ENCODE measurements at places on chromosomes 5 and 9.
A peak's percentile ranks its signal among the peaks of the same experiment; 100 is the strongest.

DNA sequence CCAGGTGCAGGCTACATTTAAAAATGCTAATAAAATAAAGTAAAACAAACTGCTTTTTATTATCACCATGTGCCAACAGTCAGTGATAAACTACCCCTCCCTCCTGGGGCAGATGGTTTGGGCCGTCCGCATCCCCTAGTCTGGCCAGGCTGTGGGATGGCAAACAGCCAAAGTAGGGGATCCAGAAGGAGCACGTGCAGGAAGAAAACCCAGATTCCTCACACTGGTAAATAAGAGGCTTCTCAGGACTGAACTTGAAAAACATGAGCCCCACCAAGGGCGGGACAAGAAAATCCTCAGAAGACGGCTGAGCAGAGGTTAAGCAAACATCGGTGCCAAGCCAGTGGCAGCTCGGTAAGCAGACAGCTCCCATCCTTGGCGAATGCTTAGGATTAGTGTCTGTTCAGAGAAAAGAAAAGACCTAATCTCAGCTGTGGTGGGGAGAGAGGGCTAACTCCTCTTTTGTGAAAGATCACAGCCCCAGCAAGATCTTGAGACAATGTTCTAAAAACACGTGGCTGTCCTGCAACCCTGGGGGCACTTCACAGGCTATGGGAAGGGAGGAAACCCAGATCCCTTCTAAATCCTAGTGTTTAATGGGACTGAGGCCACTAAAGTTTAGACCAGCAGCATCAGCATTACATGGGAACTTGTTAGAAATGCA lies 46.5 kb upstream of the GDNF start:
- DNase-seq: peak; percentile 48

- DNase-seq: no peak
Measured at GRCh38 chr5:168006456-168007130, 284.9 kb upstream of the WWC1 start.

DNA sequence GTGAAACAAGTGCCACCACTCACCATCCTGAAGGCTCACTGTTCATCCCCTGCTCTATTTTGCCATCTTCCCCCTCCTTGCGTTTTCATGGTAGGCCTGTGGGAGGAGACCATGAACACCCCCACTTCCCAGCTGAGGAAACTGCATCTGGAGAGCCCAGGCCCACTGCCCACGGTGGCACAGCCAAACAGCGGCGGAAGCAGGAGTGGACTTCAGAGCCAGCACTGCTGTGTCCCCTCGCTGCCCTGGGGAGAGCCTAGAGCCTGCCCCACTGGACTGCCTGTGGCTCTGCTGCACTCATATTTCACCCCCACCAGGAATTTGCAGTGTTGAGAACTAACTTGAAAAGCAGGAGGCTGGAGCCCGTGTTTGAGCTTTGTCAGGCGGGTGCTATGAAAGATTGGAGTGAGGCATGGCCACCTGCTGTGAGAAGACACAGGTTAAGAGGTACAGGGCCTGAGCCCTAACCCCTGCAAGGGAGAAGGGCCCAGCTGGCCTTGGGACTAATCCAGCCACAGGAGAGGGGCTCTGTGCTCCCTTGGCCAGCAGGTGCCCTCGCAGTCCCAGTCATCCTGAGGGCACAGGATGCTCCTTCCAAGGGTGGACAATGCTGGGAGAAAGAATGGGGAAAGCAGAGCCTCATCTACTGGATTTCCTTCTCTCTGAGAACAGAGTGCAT lies 79.0 kb downstream of the MACROH2A1 start:
- no peak for DNase-seq

DNA sequence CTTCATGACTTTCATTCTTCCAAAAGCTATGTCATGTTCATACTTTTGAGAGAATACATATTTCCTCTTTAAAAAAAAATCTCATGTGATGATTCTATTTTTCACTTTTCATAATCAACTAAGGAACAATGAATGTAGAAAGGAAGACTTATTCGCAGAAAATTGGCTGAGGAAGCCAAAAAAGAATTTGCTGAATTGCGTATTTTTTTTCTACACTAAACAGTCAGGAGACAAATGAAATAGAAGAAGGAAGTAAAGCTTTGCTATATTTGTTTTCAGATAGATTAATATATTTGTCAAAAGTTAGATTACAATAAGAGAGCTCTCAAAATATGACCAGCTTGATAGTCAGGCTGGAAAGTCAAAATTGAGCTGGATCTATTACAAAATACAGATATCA lies 504.2 kb downstream of the ANXA1 start:
- DNase-seq: no peak

DNA sequence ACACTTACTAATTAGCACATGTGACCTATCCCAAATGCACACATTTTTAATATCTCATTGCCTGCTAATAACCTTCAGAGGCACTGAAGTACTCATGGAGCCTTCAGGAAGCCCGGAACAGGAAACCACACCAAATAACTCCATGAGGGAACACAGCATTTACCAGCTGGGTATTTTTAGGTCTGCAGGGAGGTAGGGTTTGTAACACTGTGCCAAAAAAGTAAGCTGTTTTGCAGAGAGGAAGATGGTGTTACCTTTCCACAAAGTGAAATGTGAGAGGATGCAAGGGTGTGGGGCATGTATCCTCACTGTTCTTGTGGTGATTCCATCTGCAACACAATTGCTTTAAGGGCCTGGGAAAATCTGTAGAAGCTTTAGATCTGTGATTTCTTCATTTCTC lies 64.4 kb downstream of the NUDT12 start:
- no peak for DNase-seq

- DNase-seq: no peak
Measured at GRCh38 chr9:86953181-86953580, 5.9 kb upstream of the GAS1 start.

DNA sequence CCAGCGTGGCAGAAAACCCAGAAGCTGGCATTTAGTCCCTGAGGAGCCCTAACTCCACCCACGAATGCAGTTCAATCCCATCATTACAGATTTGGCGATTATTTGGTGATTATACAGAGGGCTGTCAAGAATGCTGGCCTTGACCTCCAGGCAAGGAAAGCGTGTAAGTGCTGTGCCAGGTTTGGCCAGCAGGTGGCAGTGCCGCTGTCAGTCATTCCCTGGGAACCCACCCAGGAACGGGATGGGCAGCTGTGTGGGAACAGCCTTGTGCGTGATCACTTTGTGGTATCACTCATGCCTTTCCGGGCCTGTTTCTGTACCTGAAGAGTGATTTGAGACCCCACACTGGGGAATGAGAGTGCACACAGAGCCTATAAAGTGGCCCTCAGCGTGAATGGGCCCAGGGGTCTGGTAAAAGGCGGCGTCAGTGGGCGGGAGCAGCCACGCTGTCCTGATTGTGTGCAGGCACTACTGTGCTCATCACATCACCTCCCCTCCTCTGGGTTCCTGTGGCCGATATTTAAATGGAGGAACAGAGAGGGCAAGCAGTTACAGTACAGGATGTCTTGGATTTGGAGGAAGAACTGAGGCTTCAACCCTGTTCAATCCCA lies 215.6 kb downstream of the ROR2 start:
- peak; percentile 89 for DNase-seq

DNA sequence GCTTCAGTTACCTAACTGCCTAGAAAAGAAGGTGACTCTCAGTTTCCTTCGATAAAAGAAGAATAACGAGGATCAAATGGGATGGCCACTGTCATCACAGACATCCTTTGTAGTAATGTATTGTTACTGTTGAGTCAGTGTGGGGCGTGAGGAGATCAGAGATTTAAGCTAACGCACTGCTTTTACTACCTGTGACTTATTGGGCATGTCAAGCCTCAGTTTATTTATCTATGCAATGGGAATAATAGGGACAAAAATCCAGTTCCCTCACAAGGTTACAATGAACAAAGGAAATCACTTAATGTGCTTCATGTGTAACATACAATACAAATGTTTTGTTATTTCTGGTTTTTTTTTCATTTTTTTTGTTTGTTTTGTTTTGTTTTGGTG lies 255 bp upstream of the TRPM6 start:
- DNase-seq: no peak

DNA sequence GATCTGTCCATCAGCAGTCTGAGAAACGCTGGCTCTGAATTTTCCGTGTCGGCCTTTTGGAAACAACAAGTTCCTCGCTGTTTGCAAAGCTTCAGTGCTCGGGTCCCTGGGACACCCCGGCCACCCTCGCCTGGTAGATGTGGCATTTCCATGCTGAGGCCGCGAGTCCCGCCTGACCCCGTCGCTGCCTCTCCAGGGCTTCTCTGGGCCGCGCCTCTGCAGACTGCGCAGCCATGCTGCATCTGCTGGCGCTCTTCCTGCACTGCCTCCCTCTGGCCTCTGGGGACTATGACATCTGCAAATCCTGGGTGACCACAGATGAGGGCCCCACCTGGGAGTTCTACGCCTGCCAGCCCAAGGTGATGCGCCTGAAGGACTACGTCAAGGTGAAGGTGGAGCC lies 4.7 kb downstream of the NTNG2 start:
- DNase-seq: peak; percentile 41

- peak; percentile 61 for DNase-seq
Measured at GRCh38 chr5:72185496-72186329, 78.4 kb downstream of the MAP1B start.

GRCh38 chr9:4822057-4822456 lies 29.3 kb downstream of the RCL1 start:
- DNase-seq: no peak

DNA sequence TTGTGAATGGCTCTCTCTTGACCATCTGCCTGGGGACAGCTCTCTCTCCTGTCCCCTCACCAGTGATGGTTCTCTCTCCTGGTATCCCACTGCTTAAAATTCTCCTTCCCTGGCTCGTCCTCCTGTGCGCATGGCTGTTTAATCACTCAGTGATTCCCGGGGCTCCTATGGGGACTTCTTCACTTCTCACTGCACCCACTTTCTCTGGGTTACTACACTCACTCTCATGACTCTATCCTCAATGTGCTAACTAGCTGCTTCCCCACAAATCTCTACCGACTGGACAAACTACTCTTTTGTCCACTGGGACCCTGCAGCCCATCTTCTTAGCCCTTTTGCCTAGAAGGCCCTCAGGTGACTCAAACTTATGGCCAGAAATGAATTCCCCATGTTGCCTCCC lies 89.1 kb upstream of the TBC1D2 start:
- no peak for DNase-seq

GRCh38 chr5:172133359-172134029 lies 54.5 kb downstream of the STK10 start:
- no peak for DNase-seq

DNA sequence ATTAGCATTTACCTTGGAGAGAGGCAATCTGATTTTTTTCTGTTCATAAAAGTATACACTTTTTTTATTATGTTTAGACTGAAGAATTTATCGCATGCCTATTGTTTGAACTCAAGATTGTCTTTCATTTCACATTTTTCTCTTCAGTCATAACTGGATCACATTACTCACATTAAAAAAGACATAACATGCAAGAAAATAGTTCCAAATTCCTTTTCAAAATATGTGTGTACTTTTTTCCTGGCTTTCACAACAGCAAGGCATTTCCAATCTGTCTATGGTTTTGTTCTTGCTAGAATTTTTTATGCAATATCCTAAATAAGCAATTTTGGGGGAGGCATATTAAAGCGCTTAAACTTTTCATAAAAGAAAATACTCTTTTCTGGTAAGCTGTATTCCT lies 21.2 kb downstream of the FTMT start:
- no peak for DNase-seq

GRCh38 chr5:140631831-140632365 lies 1.1 kb downstream of the CD14 start:
- DNase-seq: peak; percentile 66

DNA sequence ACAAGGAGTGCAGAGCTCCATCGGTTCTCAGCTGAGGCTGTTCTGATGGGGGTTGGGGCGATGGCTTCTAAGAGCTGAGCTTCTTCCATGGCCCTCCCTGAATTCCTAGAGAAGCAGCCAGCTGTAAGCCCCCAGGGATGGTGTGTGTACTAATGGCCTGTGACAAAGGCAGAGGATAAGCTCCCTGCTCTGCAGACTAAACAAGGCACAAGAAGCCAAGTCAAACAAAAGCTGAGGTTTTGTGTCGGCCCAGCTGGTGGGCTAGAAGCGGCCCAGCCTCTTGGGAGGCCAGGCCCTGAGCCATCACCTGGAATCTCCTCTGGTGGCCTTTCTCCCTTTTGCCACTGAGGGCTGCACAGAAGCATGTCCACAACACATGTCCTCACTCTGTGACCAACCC lies 75.0 kb upstream of the XPA start:
- peak; percentile 58 for DNase-seq

- no peak for DNase-seq
Measured at GRCh38 chr5:81506378-81506777, 112.4 kb upstream of the ACOT12 start.

DNA sequence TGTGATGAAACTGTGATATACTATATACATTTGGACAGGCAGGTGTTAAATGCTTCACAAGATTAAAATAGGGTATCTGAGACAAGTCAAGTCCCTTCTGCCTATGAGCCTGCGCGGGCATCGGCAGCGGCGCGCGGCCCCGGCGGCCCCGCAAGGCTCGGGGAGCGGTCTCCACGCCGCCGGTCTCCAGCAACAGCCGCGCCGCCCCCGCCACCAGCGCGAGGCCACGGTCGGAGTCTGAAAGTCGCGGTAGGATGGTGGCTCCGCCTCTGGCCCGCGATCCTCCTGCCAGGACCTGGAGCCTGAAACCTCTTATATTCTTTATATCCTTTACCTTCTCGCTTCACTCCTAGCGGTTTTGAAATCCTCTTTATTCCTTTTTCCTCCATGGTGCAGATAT lies 99.4 kb downstream of the INSL6 start:
- no peak for DNase-seq

GRCh38 chr9:136697821-136698526 lies 10.7 kb upstream of the AGPAT2 start:
- DNase-seq: no peak

DNA sequence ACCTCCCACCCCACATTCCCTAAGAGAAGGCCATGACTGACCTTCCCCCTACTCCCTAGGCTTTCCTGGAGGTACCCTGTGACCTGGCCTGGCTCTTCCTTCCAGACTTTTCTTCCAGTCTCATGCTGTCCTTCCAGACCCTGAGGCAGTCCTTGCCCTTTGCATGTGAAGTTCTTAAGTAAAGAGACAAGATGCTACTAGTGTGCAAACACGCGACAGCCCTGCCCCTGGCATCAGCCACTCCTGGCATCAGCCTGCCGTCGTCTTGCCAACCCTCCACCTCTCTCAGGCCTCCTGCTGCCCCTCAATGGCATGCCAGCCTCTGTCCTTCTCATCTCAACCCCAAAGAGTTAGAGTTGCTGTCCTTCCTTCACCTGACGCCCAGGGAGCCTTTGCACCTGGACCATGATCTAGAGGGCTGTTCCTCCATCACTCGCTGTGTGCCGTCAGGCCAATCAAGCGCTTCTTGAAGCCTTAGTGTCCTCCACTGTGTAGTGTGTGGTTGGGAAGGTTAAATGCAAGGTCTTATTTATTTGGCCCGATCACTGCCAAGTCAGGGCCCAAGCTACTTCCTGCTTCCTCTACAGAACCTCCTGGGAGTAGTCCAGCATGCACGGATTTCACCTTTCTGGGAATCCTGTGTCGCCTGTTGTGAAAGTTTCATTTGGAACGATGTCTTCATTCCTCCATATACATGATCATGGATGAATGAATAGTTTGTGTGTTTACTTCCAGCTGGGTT lies 61.9 kb downstream of the WWC1 start:
- DNase-seq: no peak

- DNase-seq: no peak
Measured at GRCh38 chr5:89270901-89271300, 387.9 kb upstream of the MEF2C start.

Data from eye (tissue), 1 donor.